ENCODE measurements at places on chromosomes 1 and 21.

DNA sequence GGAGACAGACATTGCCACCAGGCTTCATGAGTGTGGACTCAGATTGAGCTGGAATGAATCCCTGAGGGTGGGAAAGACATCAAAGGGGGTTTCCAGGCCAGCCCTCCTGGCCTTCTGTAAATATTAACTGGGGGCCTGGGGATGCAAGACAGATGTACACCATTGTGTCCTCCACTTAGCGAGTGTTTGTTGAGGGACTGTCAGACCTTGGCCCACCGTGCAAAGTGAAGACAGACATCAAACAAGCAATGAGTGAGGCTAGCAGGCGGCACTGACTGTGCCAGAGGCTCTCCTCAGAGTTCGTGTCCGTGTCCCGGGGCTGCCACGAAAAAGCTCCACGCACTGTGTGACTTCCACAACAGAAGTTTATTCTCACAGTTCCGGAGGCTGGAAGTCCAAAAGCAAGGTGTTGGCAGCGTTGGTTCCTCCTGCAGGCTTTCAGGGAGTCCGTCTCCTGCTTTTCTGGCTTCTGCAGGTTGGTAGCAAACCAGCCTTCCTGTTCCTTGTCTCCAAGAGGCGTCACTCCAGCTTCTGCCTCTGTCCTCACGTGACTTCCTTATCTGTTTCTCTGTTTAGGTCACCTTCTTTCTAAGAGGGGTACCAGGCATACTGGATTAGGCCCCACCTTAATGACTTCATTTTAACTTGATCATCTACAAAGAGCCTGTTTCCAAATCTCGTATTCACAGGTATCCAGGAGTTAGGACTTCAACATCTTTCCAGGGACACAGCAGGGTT lies 59.1 kb downstream of the DISP3 start:
- no peak for DNase-seq

DNA sequence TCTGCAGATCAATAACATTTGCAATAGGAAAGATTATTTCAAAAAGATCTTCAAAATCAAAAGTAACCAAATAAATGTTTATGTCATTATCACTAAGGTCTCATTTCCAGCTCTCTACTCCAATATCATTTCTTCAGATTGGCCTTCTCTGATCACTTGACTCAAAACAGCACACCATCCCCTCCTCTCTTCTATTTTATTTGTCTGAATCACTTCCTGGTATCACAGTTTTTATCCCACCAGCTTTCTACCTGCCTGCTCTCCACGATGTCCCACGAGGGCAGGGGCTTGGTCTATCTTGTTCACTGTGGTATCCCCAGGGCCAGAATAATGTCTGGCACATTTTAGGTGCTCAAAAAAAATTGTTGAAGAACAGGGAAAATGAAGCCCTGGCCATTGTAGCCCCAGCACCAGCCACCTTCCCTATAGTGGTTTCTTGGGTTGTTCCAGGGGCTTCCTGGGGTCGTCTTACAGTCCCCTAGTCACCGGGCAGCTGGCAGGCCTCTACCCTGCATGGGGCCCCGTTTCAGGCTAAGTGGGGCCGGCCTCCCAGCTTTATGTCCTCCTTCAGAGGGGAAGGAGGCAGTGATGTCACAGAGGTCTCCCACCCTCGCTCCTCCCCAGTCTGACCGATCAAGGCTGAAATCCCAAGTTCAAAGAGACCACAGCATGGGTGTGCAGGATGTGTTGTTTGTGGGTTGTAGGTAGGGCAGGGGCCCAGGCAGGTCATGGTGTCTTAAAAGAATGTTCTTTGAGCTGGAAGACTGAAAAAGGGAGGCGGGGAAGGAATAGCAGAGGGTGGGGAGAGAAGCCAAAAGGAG lies 3.5 kb upstream of the PADI1 start:
- DNase-seq = no peak

DNA sequence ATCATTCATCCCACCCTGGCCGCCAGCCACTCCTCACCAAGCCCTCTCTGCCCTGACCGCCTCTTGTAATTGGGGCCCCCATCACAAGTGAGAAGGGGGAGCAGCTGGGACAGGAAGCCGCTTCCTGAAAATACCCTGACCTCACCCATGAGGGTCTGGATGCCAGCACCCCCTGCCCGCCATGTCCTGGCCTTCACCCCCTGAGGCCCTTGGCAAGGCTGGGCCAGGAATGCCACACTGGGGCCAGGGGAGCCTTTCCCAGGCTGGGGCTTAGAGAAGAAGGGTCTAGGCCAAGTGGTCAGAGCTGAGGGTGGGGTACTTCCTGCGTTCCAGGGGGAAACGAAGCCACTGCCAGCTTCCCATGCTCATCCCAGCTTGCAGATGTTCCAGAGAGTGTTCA lies 60.5 kb downstream of the TAS1R2 start:
- no peak for DNase-seq

- no peak for DNase-seq
Observed at GRCh38 chr1:41420860-41421259, 59.6 kb downstream of the FOXO6 start.

DNA sequence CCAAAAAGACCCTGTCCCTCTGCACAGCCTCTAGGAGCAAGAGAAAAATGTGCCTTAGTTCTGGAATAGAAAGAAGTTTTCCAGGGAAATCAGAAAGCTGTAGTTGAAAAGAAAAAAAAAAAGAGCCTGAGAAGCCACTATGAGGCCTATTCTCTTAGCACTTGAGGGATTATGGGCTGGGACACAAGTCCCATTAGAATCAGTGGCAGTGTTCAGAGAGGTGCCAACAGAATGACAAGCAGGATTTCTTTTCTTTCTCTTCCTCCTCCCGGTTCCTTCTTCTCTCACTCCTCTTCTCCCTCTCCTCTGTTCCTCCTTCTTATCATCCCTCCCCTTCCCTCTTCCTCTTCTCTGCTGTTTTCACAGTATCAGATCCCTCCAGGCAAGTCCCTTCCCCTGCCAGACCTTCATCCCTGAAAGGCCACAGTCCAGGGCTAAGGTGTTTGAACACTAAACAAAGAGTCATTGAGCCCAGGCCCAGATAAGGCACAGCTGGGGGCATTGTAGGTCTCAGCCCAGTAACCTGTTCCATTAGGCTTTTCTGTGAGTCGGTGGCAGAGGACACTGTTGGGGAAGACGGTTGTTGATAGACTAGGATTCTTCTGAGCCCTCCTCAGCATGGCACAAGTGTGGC lies 64.7 kb upstream of the LPGAT1 start:
- no peak for DNase-seq

DNA sequence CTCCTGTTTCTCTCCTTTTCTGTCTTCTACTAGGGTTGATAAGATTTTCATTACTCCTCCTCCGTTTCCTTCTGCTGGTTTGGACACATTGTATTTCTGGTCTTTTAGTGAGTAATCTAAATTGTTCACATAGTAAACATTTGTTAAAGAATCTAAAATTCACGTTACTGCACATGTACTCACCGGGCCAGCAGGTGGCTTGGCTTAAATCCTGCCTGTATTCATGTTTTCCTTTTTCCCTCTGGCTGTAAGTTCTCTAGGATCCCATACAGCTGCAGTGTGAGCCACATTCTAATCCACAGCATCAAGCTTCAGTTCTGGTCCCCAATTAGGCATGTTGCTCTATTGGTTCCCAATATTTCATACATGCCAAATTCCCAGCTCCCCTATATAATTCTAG lies 958.3 kb downstream of the ADGRL2 start:
- DNase-seq = no peak

DNA sequence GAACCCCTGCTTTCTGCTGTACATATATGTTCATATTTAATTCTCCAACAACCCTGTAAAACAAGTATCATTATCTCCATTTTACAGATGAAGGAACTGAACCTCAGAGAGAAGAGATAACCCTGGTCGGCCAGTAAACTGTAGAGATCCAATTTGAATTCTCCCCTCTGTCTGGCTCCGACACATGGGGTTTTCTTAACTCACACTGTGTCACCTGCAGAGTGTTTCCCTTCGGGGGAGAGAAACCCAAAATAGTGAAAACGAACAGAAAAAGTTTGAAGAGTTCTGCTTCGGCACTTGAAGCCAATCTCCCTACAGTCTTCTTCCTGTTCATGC lies 17.4 kb upstream of the BCAR3 start:
- no peak for DNase-seq

- peak; percentile 87 for DNase-seq
Observed at GRCh38 chr1:21100481-21100921, 76.2 kb downstream of the EIF4G3 start.

GRCh38 chr1:40438391-40439015 lies 11.8 kb upstream of the ZFP69B start:
- DNase-seq = peak; percentile 10

DNA sequence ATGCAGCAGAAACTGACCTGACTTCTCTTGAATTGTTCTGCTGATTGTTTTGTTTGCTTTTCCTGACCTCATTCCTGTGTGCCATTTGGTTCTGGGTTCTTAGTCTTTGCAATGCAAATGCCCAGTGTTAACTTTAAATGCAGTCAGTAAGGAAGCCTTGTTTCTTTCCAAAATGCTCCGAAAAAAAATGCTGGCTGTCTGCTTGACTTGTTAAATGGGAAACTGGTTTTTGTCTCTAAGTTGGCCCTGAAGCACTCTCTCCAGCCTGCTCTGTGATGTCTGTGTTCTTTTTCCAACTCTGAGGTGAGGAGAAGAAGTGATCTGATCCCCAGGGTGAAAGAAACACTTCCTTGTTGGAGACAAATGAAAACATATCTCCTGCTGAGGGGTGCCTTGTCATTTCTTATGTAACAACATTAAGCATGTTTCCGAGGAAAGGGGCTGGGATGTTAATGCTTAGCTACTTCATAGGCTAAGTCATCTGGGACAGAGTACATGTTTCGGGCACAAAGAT lies 256.3 kb upstream of the ADGRL4 start:
- no peak for DNase-seq

GRCh38 chr1:232620356-232620969 lies 9.5 kb downstream of the SIPA1L2 start:
- peak; percentile 86 for DNase-seq

GRCh38 chr1:32195972-32196823 lies 4.2 kb upstream of the CCDC28B start:
- no peak for DNase-seq

GRCh38 chr1:75130865-75131564 lies 3.2 kb upstream of the LHX8 start:
- DNase-seq = no peak

DNA sequence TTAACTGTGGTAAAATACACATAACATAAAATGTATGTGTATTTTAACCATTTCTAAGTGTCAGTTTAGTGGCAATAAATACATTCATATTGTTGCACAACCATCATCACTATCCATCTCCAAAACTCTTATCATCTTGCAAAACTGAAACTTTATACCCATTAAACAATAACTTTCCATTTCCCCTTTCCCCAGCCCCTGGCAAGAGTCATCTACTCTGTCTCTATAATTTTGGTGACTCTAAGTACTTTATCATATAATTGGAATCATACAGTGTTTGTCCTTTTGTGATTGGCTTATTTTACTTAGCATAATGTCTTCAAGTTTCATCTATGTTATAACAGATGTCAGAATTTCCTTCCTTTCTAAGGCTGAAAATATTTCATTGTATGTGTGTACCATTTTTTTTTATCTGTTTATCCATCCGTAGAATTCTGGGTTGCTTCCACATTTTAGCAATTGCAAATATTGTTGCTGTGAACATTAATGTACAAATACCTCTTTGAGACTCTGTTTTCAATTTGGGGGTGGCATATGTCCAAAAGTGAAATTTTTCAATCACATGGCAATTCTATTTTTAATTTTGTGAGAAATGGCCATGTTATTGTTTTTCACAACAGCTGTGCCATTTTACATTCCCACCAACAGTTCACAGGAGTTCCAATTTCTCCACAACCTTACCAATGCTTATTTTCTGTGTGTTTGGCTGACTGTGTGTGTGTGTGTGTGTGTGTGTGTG lies 153.9 kb upstream of the GORAB start:
- DNase-seq = peak; percentile 82

DNA sequence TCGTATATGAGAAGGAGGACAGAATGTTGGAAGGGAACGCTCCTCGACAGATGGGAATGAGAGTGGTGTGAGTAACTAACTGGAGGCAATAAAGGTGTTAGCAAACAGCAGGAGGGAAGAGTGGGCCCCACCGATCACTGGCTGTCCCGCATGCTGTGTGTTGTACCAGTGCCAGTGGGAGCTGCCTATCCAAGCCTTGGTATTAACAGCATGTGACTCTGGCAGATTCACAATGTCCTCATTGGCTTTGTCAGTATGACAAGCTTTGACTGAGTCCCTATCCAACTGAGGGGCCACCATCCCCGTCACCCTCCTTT lies 188.3 kb downstream of the NRIP1 start:
- DNase-seq = no peak

DNA sequence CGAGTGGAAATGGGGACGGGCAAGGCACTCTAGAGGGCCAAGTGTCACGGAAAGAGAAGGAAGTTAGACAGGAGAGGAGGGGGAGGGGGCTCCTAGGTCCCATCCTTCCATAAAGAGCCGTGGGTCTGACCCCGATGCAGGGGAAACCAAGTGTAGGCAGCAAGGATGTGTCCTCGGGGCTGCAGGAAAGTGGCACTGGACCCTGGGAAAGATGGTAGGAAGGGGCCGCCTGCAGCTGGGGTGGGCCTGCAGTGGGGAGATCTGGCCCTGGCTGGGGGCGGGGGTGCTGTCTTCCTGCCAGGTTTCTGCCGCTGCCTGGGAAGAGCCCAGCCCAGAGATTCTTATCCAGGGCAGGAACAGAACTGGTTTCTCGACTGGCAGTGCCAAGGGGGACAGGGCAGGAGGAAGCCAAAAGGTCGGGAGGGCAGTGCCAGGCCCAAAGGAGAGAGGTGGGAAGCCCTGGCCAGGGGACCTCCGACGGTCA lies 12.9 kb downstream of the CRABP2 start:
- DNase-seq = no peak

DNA sequence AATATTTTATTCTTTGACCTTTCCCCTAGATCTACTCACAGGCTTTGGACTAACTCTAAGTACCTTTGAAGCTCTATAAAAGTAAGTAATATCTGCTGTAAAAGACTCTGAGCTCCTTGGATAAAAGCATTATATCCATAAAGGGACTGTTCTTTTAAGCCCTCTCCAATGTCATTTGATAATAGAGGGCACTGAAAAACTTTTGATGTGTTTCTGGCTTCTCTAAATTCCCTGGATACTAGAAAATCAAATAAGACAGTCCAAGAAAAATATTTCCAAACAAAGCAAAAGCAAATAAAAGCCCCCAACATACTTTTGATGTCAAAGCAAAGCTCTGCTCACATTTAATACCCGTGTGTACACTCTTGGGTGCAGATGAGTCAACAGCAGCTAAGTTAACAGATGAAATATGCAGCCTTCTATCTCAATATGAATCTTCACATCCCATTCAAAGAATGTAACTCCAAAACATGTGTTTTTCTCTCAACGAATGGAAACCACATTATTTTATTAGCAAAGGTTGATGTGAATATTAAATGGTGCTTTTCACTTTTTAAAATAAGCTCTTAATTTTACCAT lies 230.3 kb downstream of the CENPF start:
- DNase-seq = no peak

DNA sequence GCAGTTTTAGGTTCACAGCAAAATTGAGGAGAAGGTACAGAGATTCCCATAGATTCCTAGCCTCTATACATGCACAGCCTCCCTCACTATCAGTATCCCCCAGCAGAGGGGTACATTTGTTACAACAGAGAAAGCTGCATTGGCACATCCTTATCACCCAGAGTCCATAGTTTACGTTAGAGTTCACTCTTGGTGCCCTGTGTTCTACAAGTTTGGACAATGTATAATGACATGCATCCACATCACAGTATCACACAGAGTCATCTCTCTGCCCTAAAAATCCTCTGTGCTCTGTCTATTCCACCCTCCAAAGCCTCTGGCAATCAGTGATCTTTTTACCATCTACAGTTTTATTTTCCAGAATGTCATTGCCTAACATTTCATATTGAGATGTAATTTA lies 22.3 kb upstream of the RGS16 start:
- no peak for DNase-seq
